ENCODE measurements at places on chromosomes 3 and 15. TPM values are rescaled to one million over a fixed set of nuclear protein-coding genes. Genes with fewer than 3 reads are reported as not detected.

GRCh38 chr3:179726075-179726699, 73.3 kb downstream of the USP13 start:
- no peak overlapping the region for H3K27ac ChIP-seq
- H3K4me1 ChIP-seq, result no peaks in the 10 kb centered on the region
- DNase-seq, result no peak
- H3K36me3 ChIP-seq, result peaks cover 34% of the 10 kb centered on the region

DNA sequence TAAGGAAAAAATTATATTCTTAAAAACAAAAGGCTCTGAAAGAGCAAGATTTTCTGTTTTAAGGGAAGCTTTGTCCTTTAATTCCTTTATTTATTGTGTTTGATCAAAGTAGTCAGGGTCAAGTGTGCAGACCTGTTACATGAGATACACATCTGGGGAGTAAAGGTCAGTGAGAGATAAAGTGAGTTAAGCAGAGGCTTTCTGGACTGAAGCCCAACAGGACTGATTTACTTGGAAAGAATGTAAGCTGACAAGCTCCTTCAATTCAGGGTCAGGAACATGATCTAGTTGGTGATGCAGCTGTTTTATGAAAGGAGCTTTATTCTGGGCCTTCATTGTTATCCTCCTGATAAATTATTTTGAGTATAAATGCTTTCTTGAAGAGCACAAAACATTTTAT, 20.7 kb upstream of the OTOL1 start:
- H3K4me3 ChIP-seq, result no peak overlapping the region
- no peaks in the 10 kb centered on the region for H3K4me1 ChIP-seq
- no peaks in the 10 kb centered on the region for H3K36me3 ChIP-seq

- no peak overlapping the region for H3K27ac ChIP-seq
- peaks cover 39% of the 10 kb centered on the region for H3K4me1 ChIP-seq
- H3K27me3 ChIP-seq, result peaks cover 100% of the 10 kb centered on the region
- no peak overlapping the region for H3K4me3 ChIP-seq
Measured at GRCh38 chr3:27723456-27723814, 1.3 kb upstream of the EOMES start.

GRCh38 chr3:68931406-68932149, 769 bp downstream of the TAFA4 start:
- DNase-seq, result no peak
- peak overlapping the region; percentile 39 for H3K4me3 ChIP-seq
- H3K27me3 ChIP-seq, result peaks cover 4% of the 10 kb centered on the region
- no peaks in the 10 kb centered on the region for H3K4me1 ChIP-seq

DNA sequence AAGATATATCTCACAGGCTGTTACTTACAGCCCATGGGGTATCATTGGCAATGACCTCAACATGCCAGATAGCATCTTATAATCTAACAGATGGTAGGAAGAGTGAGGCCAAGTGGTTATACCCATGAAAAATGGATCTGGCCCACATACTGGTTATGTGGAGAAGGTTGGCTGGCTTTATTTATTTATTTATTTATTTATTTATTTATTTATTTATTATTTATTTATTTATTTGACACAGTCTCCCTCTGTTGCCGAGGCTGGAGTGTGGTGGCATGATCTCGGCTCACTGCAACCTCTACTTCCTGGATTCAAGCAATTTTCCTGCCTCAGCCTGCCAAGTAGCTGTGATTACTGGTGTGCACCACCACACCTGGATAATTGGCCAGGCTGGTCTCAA, 11.6 kb downstream of the FBXO40 start:
- H3K36me3 ChIP-seq, result no peaks in the 10 kb centered on the region
- H3K4me1 ChIP-seq, result peaks cover 13% of the 10 kb centered on the region
- DNase-seq, result no peak
- no peaks in the 10 kb centered on the region for H3K27me3 ChIP-seq

DNA sequence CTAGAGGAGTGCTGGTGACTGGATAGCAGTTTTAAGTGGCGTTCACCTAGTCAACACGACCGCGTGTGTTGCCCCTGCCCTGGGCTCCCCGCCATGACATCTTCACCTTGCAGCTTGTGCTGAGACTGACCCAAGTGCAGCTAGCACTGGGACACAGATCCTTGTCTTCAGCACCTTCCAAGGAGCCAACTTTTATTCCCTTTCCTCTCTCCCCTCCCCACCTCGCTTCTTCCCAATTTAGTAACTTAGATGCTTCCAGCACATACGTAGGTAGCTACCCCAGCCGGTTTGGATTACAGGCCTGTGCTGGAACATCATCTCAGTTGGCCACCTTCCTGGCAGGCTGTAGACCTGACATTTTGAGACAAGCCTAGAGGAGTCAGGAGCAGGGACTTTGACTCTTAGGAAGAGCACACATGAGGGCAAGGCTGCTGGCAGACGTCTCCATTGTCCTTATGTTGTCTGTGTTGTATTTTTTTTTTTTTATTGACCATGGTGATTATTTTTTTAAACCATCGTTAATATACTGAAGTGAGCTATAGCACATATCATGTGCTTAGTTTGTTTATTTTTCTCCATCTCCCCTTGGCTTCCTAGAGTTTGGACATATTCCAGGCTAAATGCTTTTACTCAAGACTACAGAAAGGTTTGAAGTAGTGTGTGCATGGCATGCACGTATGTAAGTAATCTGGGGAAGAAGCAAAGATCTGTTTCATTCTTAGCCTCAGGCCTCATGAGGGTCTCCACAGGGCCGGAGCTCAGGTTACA, 61.1 kb downstream of the AAGAB start:
- peaks cover 72% of the 10 kb centered on the region for H3K4me1 ChIP-seq
- peak; percentile 89 for DNase-seq
- H3K27me3 ChIP-seq, result no peaks in the 10 kb centered on the region
- peaks cover 7% of the 10 kb centered on the region for H3K36me3 ChIP-seq

GRCh38 chr3:143344516-143345165, 225.1 kb downstream of the CHST2 start:
- H3K36me3 ChIP-seq, result no peaks in the 10 kb centered on the region
- no peak overlapping the region for H3K27ac ChIP-seq
- no peaks in the 10 kb centered on the region for H3K27me3 ChIP-seq
- H3K4me1 ChIP-seq, result no peaks in the 10 kb centered on the region
- no peak for DNase-seq
- H3K4me3 ChIP-seq, result no peak overlapping the region

GRCh38 chr15:69490356-69491037, 37.9 kb downstream of the RPLP1 start:
- peak overlapping the region; percentile 32 for H3K27ac ChIP-seq
- H3K36me3 ChIP-seq, result no peaks in the 10 kb centered on the region
- no peak for DNase-seq

- no peaks in the 10 kb centered on the region for H3K36me3 ChIP-seq
- H3K4me1 ChIP-seq, result peaks cover 11% of the 10 kb centered on the region
- H3K4me3 ChIP-seq, result no peak overlapping the region
- DNase-seq, result no peak
Measured at GRCh38 chr3:50442945-50443579, 60.4 kb downstream of the CACNA2D2 start.

GRCh38 chr3:37163262-37164015, 10.9 kb downstream of the LRRFIP2 start:
- H3K27ac ChIP-seq, result no peak overlapping the region
- H3K4me3 ChIP-seq, result no peak overlapping the region
- DNase-seq, result no peak

DNA sequence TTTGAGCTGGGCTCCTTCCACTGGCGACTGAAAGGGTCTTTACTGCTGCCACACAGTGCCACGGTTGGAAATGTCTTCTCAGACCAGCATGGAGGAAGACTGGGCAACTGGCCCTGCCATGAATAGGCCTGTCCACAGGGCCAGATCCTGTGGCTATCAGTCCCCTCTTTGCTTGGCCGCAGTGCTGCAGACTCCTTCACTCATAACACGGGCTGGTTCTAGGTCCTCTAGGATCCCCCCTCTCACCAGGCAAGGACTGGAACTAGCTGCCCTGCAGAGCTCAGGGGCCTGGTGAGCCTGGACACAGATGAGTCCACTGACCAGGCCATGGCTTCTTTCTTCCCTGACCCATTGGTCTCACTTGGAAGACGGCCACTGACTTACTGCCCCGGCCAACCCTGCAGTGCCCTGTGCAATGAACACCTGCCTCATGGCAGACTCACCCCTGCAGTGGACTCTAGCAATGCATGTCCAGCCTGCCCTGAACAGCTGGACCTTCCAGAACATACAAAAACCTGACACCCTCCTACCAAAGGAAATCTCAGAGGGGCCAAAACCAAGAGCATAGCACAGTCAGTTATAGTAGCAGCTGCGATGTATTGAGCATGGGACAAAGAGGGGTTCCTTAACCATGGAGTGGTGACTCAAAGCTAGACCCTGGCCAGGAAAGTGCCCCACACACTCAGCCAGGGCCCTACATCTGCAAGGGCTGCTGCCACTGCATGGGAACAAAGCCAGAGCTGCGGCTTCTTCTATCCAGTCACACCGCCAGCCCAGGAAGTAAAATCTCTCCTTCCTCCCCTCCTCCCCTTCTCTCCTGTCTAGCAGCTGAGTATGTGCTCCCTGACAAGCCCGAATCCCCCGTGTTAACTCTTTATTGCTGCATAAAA, 72.1 kb upstream of the ITGA11 start:
- H3K27ac ChIP-seq, result no peak overlapping the region
- no peaks in the 10 kb centered on the region for H3K4me1 ChIP-seq
- H3K36me3 ChIP-seq, result no peaks in the 10 kb centered on the region
- DNase-seq, result no peak
- no peaks in the 10 kb centered on the region for H3K27me3 ChIP-seq

GRCh38 chr3:101484805-101485620, 28.0 kb downstream of the SENP7 start:
- DNase-seq, result no peak
- H3K36me3 ChIP-seq, result no peaks in the 10 kb centered on the region
- H3K27ac ChIP-seq, result no peak overlapping the region

DNA sequence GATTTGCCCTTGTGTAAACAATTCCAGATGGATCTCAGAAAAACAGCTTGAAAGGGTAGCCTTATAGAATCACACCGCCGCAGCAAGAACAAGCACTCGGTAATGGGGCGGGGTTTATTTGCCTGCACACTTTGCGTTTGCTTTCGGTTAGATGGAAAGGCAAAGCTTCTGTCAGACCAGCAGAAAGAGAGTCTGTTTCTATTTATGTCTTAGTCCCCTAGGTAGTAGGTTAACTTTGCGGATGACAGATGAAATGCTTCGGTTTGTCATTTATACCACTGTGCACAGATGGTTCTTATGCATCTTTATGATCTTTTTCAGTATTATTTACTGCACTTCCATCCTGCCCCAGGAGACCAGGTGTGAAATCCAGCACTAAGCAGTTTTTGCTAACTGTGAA, 62.2 kb downstream of the PYDC2 start:
- no peaks in the 10 kb centered on the region for H3K27me3 ChIP-seq
- H3K27ac ChIP-seq, result no peak overlapping the region
- no peaks in the 10 kb centered on the region for H3K4me1 ChIP-seq
- no peaks in the 10 kb centered on the region for H3K36me3 ChIP-seq

- H3K36me3 ChIP-seq, result no peaks in the 10 kb centered on the region
- H3K27ac ChIP-seq, result no peak overlapping the region
- DNase-seq, result no peak
- no peak overlapping the region for H3K4me3 ChIP-seq
Measured at GRCh38 chr3:191100516-191100915, 98.5 kb upstream of the OSTN start.

DNA sequence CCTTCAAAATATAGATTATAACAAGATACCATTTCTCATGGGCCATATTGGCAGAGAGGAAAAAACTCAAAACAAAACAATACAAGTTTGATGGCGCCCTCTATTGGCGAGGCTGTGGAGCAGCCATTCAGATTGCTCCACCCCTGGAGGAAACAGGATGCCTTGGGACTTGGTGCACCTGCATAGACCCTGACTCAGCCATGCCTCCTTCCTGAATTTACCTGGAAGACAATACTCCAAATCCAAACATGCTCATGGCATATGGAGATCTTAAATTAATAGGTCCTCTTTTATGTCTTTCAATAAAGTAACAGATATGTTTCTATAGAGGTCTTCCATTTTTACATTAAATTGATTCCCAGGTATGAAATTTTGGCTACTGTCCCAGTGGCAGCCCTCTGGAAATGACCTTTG, 90.0 kb downstream of the APBA2 start:
- no peak overlapping the region for H3K4me3 ChIP-seq
- H3K27me3 ChIP-seq, result no peaks in the 10 kb centered on the region
- DNase-seq, result peak; percentile 79
- H3K4me1 ChIP-seq, result peaks cover 14% of the 10 kb centered on the region
- no peak overlapping the region for H3K27ac ChIP-seq
- no peaks in the 10 kb centered on the region for H3K36me3 ChIP-seq

- no peak for DNase-seq
- no peak overlapping the region for H3K4me3 ChIP-seq
- no peaks in the 10 kb centered on the region for H3K4me1 ChIP-seq
- no peaks in the 10 kb centered on the region for H3K36me3 ChIP-seq
- no peak overlapping the region for H3K27ac ChIP-seq
- H3K27me3 ChIP-seq, result no peaks in the 10 kb centered on the region
Measured at GRCh38 chr15:52427804-52428203, 100.9 kb downstream of the MYO5A start.

DNA sequence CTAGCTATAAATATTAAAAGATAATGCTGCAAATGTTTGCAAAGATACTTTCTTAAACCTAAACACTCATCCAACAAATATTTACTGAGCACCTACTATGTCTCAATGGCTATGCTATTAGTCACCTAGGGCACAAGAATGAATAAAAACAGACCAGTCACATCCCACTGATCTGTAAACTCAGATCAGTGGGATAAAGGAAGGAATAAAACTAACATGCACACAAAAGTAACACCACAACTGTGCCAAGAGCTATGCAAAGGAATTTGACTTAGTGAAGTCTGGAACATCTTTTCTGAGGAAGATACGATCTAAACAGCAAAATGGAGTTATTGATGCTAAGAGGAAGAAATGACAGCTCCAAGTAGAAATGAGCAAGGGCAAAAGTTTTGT, 56.6 kb downstream of the CBLB start:
- H3K27me3 ChIP-seq, result no peaks in the 10 kb centered on the region
- no peak for DNase-seq

GRCh38 chr3:46748170-46748569, 30.5 kb upstream of the PRSS50 start:
- H3K4me1 ChIP-seq, result no peaks in the 10 kb centered on the region
- no peaks in the 10 kb centered on the region for H3K36me3 ChIP-seq
- H3K27ac ChIP-seq, result no peak overlapping the region
- DNase-seq, result no peak
- H3K27me3 ChIP-seq, result no peaks in the 10 kb centered on the region

- no peak overlapping the region for H3K27ac ChIP-seq
- H3K36me3 ChIP-seq, result no peaks in the 10 kb centered on the region
- no peak for DNase-seq
- H3K27me3 ChIP-seq, result no peaks in the 10 kb centered on the region
Measured at GRCh38 chr15:70185251-70185711, 87.6 kb upstream of the TLE3 start.

Gene LRRC3B
- total RNA-seq, result not detected

Gene SLC6A11
- total RNA-seq, result not detected

Gene DAPK2
- 1.5 TPM for total RNA-seq

Gene SUSD5
- 2.3 TPM for total RNA-seq

Gene CYP1A1
- total RNA-seq, result 2.5 TPM

Gene SI
- total RNA-seq, result not detected
